ENCODE measurements at places on chromosomes 7 and 10.

DNA sequence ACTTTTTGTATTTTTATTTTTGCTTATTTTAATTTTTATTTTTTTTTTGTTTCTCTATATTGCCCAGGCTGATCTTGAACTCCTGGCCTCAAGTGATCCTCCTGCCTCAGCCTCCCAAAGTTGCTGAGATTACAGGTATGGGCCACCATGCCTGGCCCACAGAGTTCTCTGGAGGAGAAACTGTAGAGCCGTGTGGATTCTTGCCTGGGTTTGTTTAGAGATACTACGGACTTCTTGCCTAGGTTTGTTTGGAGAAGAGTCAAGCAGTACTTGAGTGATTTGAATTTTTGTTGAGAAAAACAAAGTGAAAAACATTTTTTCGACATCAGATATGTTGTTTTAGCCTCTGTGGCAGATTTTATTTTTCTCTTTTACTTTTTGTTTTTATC lies 99.0 kb downstream of the CAMK1D start:
- peaks cover 18% of the 10 kb centered on the region for H3K4me1 ChIP-seq
- peak overlapping the region; percentile 77 for H3K27ac ChIP-seq
- peak overlapping the region; percentile 61 for H3K4me3 ChIP-seq
- H3K27me3 ChIP-seq: peaks cover 45% of the 10 kb centered on the region
- no peak for DNase-seq
- no peaks in the 10 kb centered on the region for H3K36me3 ChIP-seq

- no peak for DNase-seq
- no peaks in the 10 kb centered on the region for H3K27me3 ChIP-seq
- no peak overlapping the region for H3K4me3 ChIP-seq
- no peaks in the 10 kb centered on the region for H3K4me1 ChIP-seq
- H3K36me3 ChIP-seq: no peaks in the 10 kb centered on the region
Measured at GRCh38 chr7:79837915-79838314, 296.7 kb upstream of the GNAI1 start.

- peak overlapping the region; percentile 62 for H3K27ac ChIP-seq
- H3K4me1 ChIP-seq: peaks cover 26% of the 10 kb centered on the region
- peaks cover 23% of the 10 kb centered on the region for H3K36me3 ChIP-seq
- H3K27me3 ChIP-seq: no peaks in the 10 kb centered on the region
- no peak for DNase-seq
Measured at GRCh38 chr7:55484241-55484640, 88.1 kb downstream of the VOPP1 start.

DNA sequence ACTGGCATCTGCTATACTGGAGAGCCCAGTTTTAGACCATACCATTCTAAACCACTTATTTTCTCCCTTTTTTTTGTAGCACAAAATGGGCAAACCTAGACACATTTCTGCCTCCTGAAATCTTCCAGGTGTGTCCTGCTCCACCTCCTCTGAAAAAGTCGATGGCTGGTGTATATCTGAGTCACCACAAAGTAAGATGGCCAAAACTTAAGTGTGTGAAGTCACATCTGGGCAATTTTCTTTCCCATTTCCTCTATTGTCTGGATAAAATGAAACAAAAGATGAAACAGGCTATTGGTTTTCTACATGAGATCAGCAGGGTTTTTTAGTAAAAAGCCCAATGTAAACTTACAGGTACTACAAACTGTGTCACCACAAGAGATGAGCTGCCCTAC lies 65.5 kb downstream of the OSBPL3 start:
- H3K27ac ChIP-seq: peak overlapping the region; percentile 42
- H3K4me1 ChIP-seq: peaks cover 82% of the 10 kb centered on the region
- no peaks in the 10 kb centered on the region for H3K27me3 ChIP-seq
- DNase-seq: no peak
- peaks cover 58% of the 10 kb centered on the region for H3K36me3 ChIP-seq

GRCh38 chr7:106501605-106502580 lies 159.1 kb downstream of the CCDC71L start:
- DNase-seq: no peak
- no peaks in the 10 kb centered on the region for H3K4me1 ChIP-seq
- H3K36me3 ChIP-seq: no peaks in the 10 kb centered on the region

GRCh38 chr10:15859906-15860691 lies at the start of gene MINDY3:
Gene MINDY3, minus strand, starts transcription at chr10:15860507. Its CDS starts 208 bp downstream, at chr10:15860299.
- peak; percentile 76 for DNase-seq
- H3K4me1 ChIP-seq: peaks cover 29% of the 10 kb centered on the region
- peaks cover 19% of the 10 kb centered on the region for H3K36me3 ChIP-seq
- H3K4me3 ChIP-seq: peak within 1 kb of the TSS; percentile 100
